CD4-positive, alpha-beta memory T cell (primary cell): ENCODE measurements at places on chromosomes 7 and 10. TPM values are rescaled to one million over a fixed set of nuclear protein-coding genes. Genes with fewer than 3 reads are reported as not detected.

The NPC1L1 gene
- polyA plus RNA-seq = not detected

The CTBP2 gene
- not detected for polyA plus RNA-seq

The ZNF804B gene
- not detected for polyA plus RNA-seq

The SPDYE11 gene
- 0.10 TPM for polyA plus RNA-seq

The GIMAP2 gene
- 110 TPM for polyA plus RNA-seq

The ICA1 gene
- polyA plus RNA-seq = 3.6 TPM

The ADD3 gene
- polyA plus RNA-seq = 613 TPM

The CTTNBP2 gene
- not detected for polyA plus RNA-seq

The MYH16 gene
- not detected for polyA plus RNA-seq

The HECW1 gene
- not detected for polyA plus RNA-seq

The SUFU gene
- polyA plus RNA-seq = 2.0 TPM

The AQP1 gene
- polyA plus RNA-seq = not detected

The SLC26A5 gene
- polyA plus RNA-seq = not detected

The MAGI2 gene
- polyA plus RNA-seq = not detected

The PPP1R9A gene
- not detected for polyA plus RNA-seq

The TPK1 gene
- polyA plus RNA-seq = 25.2 TPM

The XRCC2 gene
- 0.48 TPM for polyA plus RNA-seq

The TFR2 gene
- 0.75 TPM for polyA plus RNA-seq

The ITPRID1 gene
- polyA plus RNA-seq = not detected

The FGF8 gene
- not detected for polyA plus RNA-seq

The EXOC6 gene
- polyA plus RNA-seq = 4.3 TPM
